ENCODE measurements at places on chromosomes 6 and 20.

GRCh38 chr6:36177166-36177565 is 19.4 kb upstream of the BRPF3 start:
- DNase-seq, result no peak

DNA sequence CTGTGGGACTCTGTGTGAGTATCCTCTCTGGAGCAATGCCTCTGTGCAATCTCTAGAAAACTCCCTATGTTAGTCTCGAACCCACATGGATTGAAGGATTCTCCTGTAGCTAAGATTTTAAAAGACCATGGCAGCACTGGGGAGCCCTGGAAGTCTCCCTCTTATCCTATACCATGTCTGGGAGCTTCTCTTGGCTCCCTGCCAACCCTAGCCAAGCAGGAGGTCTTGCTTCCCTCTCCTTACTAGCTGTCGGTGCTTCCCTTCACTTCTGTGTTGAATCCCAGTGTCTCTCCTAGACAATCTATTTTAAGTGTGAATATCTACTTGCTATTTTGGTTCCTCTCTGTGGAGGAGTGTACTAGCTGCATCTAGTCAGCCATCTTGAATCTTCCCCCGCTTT is 118.8 kb upstream of the NRN1 start:
- DNase-seq, result no peak

DNA sequence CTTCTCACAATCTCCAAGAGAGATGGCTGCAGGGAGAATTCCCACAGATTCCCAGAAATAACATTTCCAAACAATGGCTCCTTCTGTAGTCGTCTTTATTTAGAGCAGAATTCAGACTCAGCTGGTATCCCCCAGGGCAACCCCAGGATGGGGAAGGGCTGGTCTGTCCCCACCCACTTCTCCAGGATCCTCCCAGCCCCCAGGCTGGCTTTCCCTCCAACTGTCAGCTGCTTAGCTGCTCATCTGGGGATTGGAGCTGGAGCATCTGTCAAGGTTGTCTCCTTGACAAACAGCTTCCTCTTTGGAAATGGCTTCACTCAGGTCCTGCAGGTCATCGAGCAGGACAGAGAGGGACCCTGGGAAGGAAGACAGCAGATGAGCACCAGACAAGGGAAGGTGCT is 3.5 kb upstream of the PSORS1C2 start:
- no peak for DNase-seq

GRCh38 chr20:47049771-47050170 is 155.1 kb downstream of the EYA2 start:
- DNase-seq, result no peak

DNA sequence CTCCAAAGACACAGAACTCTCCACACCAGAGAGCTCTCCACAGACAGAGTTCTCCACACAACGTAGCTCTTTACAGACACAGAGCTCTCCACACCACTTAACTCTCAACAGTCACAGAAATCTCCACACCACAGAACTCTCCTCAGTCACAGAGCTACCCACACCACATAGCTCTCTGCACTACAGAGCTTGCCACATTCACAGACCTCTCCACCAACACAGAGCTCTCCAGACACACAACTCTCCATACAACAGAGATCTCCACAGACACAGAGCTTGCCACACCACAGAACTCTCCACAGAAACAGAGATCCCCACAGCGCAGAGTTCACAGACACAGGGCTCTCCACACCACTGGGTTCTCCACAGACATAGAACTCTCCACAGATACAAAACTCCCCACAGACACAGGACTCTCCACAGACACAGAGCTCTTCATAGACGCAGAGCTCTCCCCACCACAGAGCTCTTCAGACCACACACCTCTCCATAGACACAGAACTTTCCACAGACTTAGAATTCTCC is 52.5 kb downstream of the ERMARD start:
- no peak for DNase-seq

- peak; percentile 37 for DNase-seq
Observed at GRCh38 chr6:152983637-152984512, 1.0 kb upstream of the FBXO5 start.

DNA sequence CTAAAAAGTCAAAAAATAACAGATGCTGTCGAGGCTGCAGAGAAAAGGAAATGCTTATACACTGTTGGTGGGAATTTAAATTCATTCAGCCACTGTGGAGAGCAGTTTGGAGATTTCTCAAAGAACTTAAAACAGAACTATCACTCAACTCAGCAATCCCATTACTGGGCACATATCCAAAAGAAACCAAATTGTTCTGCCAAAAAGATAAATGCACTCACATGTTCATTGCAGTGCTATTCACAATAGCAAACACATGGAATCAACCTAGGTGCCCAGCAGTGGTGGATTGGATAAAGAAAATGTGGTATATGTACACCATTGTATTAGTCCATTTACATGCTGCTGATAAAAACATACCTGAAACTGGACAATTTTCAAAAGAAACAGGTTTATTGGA is 116.0 kb upstream of the VGLL2 start:
- DNase-seq, result no peak

DNA sequence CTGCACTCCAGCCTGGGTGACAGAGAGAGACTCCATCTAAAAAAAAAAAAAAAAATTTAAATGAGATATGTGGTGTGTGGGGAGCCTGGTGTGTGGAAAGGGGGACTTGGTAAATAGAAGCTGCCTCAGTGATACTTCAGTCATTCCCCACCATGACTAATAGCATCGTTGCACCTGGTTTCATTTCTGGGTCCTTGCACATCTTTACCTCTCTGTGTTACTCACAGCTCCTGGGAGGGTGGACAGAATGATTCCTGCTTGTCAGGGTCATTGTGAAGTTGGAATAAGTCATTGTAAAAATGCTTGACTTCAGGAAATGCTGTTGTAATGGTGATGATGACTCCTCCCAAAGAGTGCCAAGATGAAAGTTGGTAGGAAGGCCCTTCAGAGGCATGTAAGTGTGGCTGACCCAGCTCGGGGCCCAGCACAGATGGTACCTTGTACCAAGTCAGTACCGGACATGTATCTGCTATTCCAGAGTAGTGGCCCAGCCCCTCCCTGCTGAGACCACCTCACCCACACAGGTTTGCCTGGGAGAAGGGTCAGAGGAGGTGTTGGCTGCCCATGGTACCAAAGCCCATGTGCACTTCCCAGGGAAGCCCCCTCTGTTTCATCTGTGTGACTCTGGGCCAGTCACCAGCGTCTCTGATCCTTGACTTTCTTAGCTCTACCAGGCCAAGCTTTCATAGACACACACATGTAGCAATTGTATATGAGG is 48.4 kb downstream of the PLAGL2 start:
- no peak for DNase-seq

DNA sequence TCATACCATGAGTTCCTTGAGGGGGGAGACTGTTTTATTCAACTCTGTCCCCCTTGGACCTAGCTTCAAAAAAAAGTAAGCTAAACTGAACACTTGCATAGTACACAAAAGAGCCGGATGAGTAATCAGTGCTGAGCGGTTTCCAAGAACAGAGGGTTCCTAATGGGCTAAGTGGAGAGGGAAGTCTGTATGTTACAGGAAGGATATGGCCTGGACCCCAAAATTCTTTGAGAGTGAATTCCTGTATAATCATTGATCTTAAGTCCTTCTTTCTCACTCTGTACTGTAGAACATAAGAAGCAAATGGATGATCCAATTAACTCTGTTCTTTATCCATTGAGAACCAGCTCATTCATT is 324.7 kb upstream of the CNR1 start:
- DNase-seq, result no peak
